SK-N-SH (cell line): ENCODE measurements at places on chromosomes 6 and 20. TPM values are rescaled to one million over a fixed set of nuclear protein-coding genes. Genes with fewer than 3 reads are reported as not detected.

GRCh38 chr6:72616406-72617015 lies 5.4 kb upstream of the KCNQ5 start:
- peak; percentile 34 for DNase-seq

GRCh38 chr6:73391675-73392074 lies 3.0 kb upstream of the DDX43 start:
- DNase-seq, result no peak

The SLC22A16 gene
- polyA plus RNA-seq, result not detected in 2 replicates

DNA sequence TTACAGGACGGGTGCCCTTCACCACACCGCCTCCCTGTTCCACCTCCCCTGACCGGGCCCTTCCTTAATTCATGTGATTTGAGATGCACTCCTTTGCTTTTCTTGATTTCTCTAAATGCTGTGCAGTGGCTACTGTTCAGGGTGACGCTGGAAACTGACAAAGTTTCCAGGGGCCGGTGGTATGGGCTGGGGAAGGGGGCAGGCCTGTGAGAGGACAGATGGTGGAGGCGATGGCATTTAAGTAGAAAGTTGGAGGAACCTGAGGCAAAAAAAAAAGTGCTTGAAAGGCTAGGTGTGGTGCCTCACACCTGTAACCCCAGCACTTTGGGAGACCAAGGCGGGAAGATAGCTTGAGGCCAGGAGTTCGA lies 121.6 kb upstream of the RNF24 start:
- no peak for DNase-seq

GRCh38 chr20:63979557-63980316 lies at the start of gene SAMD10:
TSS of gene SAMD10 (minus strand) at chr20:63979642. CDS start at chr20:63979467, 175 bp downstream.
- peak; percentile 85 for DNase-seq

GRCh38 chr6:169539176-169539897 lies 162.5 kb downstream of the WDR27 start:
- DNase-seq, result no peak

The TUBE1 gene
- 11.9 and 14.6 TPM in 2 replicates for polyA plus RNA-seq

- no peak for DNase-seq
Observed at GRCh38 chr20:10629946-10630650, 43.7 kb downstream of the JAG1 start.

GRCh38 chr6:1337791-1338190 lies 25.9 kb downstream of the FOXQ1 start:
- DNase-seq, result no peak

The TMEM74B gene
- polyA plus RNA-seq, result 1.8 and 2.6 TPM in 2 replicates

DNA sequence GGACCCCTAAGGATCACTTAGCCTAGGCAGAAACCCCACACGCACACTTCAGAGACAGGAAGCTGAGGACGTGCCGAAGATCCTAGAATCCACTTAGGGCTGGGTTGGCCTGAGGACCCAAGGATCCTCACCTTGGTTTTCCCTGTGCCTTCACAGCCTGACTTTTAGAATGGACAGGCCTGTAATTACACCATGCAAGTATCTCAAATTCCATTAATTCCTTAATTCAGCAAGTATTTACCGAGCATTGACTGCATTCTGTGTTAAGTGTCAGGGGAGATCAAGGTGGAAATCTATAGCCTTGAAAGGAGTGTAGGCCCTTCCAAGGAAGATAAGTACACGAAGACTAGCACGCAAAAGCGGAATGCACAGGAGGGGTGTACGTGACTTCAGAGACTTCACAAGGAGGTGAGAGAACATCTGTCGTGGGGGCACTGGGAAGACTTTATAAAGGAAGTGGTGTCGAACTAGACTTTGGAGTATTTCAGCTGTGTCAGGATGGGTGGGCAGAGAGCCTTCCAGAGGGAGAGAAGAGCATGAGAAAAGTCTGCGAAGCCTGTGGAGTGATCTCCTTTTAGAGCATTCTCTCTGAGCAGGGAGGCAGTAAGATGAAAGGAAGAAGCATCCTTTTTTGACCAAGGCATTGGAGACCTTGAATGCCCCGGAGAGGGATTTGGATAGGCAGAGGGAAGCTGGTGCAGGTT lies 4.0 kb downstream of the DSP start:
- DNase-seq, result no peak

The HDAC2 gene
- 90.4 and 105 TPM in 2 replicates for polyA plus RNA-seq

DNA sequence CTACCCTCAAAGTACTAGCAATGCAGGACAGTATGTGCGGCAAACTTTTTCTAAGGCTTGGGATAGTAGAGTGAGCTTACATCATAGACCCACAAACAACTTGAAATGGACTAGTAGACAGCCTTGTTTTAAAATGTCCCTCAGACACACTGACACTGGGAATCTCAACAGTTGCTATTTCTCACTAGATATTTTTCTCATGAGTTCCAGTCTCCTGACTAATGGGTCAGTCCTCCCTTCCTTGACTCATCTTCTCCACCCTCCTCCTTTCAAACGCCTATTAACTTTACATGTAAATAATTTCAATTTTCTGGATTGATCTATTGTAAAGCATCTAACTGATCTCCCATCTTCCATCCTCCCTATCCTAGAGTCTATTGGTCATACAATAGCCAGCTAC lies 308.3 kb upstream of the PREP start:
- DNase-seq, result no peak

The FAM162B gene
- polyA plus RNA-seq, result not detected in 2 replicates

The VSX1 gene
- polyA plus RNA-seq, result not detected in 2 replicates
